NCI-H1417 treated with DMSO at 0.1 percent for 48 hours (cell line): ENCODE measurements at places on chromosomes 13 and 19.

DNA sequence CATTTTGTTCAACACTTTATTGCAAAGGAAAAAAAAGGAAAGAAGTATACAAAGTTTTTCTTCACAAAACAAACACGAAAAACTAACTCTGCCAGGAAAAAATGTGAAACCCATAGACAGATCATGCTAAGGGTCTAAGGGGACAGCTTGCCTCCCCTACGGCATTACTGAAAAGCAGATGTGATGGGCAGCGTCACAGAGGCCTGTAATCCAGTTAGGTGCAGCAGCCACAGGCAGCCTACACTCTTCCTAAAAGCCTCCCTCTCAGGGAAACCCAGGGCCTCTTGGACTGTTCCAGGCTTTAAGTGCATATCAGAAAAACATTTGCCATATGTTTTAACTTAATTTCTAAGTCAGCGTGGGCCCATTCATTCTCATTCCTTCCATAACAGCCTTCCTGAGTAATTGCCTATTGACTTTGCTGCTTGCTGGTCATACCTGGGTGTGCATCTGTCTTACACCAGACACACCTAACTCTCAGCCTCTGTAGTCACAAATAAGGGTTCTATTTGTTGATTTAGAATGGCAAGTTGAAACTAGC is 135.7 kb upstream of the SERP2 start:
- DNase-seq, result no peak

- DNase-seq, result no peak
These were observed 642.2 kb downstream of the LIG4 start for GRCh38 chr13:107573184-107573583.

GRCh38 chr19:41548954-41549688 is 26.8 kb upstream of the CEACAM21 start:
- no peak for DNase-seq

DNA sequence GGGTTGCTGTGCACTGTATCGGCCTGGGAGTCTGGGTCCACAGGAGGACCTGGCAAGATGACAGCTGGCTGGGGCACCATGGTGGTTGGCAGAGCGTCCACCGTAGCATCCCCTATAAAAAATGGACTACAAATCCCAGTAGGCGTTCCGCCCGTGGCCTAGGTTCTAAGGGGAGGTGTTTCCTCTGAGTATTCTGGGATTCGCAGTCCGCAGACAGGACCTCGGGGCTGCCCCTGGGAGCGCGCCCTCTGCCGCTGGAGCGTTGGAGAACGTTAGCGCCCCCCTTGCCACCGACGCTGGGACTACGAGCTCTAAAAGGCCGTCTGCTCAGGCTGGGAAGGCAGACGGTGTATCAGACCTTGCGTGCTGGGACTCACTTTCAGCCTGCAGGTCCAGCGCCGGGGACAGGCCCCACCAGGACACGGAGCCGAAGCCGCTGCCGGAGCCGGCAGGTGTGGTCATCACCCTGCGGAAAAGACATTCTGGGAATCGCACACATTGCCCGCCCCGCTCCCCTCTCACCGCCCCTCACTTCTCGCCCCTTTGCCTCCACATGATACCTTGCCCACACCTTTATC is 372 bp downstream of the DNAAF3 start:
- DNase-seq, result peak; percentile 39

DNA sequence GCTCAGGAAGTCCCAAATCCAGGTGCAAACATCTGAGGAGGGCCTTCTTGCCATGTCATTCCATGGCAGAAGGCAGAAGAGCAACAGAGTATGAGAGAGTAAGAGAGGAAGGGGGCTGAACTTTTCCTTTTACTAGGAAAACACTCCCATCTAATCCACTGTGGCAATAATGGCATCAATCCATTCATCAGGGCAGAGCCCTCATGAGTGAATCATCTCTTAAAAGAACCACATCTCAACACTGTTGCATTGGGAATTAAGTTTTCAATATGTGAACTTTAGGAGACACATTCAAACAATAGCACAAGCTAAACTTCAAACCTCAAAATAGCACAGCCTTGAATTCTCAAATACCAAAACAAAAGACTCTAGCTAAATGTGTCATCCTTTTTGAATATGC is 264.5 kb downstream of the KCTD12 start:
- DNase-seq, result no peak

DNA sequence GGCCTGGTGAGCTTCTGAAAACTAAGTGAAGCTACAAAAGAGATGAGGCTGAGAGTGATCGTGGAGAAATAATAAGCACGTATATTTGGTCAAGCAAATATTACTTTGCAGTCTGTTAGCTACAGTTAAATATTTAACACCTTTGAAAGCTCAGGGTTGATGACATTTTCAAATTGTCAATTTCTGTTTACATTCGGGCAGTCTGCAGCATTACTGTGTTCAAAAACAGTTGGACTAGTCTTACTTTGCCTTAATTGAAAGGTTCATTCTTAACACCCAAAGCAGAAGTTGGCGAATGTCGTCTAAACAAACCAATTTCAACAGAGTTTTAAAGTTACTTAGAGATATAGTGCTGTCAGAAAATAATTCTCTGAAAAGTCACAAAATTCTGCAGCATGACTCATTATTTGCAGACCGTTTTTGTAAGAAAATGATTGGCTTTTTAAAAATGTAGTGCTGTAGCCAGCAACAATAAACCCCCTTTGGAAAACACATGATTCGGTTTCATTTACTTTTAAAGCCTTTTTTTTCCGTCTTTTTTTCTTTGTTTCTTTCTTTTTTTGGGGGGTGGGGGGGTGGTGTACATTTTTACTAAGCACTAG is 549.0 kb downstream of the GPC6 start:
- DNase-seq, result no peak

DNA sequence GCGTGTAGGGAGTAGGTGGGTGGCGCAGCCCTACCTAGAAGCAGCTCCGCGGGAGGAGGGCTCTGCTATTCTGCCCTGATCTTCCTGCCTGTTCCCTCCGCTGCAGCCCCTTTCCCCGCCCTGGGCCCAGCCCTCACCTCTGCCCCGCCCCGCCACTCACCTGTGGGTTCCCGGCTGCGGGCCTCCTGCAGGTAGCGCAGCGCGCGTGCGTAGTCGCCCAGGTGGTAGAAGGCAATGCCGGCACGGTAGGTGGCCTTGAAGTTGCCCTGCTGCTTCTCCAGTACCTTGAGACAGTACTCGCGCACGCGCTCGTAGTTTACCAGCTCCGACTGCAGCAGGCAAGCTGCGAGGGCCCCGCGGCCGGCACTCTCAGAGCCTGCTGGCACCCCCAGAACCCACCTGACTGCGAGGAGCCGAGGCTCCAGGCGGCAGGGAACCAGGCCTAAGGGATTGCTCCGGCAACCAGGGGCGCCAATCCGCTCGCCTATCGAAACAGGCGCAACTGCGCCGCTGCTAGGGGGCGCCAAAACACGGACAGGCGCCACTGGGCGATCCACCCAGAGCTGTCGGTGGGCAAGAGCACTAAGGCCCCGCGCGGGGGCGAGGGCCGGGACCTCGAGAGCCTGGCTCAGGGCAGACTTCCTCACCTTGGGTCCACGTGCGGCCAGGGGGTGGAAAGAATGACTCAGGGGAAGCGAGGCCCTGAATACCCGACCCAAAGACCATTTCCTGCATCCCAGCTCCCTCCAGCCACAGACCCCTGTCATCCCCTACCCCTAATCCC is 965 bp downstream of the TTC9B start:
- DNase-seq, result peak; percentile 30

GRCh38 chr13:101811284-101811839 is 358.9 kb downstream of the ITGBL1 start:
- DNase-seq, result no peak

GRCh38 chr19:16067205-16067938 is 8.9 kb upstream of the TPM4 start:
- no peak for DNase-seq

DNA sequence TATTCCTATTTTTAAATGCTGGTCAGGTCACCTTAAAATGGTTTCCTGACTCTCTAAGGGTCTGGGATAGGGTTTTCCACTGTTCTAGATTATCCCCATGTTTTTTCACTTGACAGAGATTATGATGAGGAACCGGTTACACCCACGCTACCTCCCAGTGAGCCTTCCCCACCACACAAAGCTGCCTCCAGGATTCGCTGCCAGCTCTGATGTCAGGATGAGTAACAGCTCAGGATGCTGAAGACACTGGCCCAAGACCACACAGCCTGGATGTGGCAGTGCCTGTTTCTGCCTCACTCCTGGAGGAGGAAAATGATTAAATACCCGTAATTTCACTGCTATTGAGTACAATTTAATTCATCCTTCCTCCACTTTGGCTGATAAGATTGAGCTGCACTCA is 22.9 kb downstream of the ZNF114 start:
- DNase-seq, result no peak

DNA sequence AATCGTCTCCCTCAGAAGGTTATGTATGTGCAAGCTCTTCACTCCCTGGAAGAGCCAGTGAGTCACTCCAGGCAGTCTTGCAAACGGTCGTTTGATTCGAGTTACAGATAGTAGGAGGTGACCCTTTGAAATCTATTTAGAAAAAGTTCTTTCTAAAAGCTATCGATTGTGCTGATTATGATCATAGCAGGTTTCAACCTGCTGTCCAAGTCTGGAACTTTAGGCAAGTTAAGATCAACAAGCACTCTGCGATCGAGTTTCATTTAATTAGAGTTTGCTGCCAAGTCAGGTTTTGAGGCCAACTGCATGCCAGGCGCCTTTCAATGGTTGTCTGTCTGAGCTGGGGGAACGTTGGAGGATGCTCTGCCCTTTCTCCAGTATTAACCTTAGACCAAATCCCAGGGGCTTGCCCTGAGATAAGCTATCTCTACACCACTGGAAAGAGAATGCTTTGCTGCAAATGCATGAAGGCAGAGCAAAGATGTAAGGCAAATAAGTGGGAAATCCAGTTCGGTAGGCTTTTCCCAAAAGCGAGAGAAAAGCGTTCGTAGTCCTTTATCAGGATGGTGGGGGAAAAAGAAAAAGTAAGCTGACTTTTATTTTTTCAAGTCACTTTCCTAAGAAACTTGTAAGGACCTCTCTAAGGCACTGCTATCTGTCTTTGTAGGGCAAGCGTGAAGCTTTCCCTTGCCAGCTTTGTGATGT is 287.5 kb downstream of the ATP8A2 start:
- DNase-seq, result no peak

- DNase-seq, result no peak
These were observed 1.2 kb downstream of the ZSWIM4 start for GRCh38 chr19:13796301-13797057.

DNA sequence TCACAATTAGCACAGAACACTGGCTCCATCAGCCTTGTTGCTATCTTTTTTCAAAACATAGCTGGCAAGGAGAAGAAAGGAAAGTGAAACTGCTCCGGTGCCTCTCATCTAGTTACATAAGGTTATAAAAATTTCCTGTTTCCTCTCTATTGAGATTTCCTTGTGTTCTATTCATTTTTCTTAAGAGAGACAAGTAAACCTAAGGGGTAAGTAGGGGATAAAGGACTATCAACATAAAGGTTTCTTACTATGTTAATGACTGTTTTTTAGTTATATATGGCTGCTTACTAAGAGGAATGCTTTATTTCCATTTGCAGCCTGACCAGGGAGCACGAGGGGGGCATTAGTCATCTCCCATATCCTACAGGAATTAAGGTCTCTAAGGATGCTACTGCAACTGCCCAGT is 73.2 kb upstream of the MLNR start:
- DNase-seq, result no peak

- no peak for DNase-seq
These were observed 74.2 kb downstream of the RASA3 start for GRCh38 chr13:114058051-114058867.

- DNase-seq, result no peak
These were observed 211.9 kb downstream of the FGF9 start for GRCh38 chr13:21882766-21883165.

DNA sequence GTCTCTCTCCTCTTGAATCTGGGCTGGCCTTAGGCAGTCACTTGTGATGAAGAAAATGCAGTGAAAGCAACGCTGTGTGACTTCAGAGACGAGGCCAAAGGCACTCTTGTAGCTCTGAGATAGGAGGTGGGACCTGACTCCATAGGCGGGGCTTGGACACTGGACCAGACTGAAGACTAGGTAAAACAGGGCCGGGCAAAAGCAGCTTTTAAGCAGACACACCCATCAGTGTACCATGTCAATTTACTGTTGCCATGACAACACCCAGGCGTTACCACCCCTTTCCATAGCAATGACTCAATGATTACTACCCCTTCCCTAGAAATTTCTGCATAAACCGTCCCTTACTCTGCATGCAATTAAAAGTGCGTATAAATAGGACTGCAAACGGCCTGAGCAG is 6.6 kb upstream of the EID2 start:
- no peak for DNase-seq

GRCh38 chr19:33395561-33396550 is 22.3 kb downstream of the CEBPG start:
- no peak for DNase-seq

DNA sequence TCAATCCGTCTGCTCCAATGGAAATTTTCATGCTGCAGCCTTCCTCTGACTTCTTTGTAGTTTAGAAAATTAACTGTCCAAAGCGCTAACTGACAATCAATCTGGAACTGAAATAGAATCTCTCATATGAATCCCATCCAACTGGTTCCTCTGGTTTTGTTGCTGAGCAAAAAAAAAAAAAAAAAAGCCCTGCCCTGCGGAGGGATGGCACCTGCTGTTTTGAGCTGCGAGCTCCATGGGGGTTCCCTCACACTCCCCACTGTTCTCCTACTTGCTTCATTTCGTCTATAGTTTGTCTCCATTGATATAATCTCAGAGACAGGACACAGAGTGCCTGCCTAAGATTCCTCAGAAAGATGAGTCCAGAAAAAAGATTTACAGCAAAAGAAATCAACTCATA is 33.4 kb downstream of the FAAP24 start:
- DNase-seq, result peak; percentile 68
